ENCODE measurements at places on chromosomes 1 and 21.

- peak; percentile 86 for DNase-seq
- H3K4me1 ChIP-seq: peaks cover 29% of the 10 kb centered on the region
- H3K27ac ChIP-seq: peak overlapping the region; percentile 100
Observed at GRCh38 chr21:33543505-33544129, 779 bp downstream of the SON start.

DNA sequence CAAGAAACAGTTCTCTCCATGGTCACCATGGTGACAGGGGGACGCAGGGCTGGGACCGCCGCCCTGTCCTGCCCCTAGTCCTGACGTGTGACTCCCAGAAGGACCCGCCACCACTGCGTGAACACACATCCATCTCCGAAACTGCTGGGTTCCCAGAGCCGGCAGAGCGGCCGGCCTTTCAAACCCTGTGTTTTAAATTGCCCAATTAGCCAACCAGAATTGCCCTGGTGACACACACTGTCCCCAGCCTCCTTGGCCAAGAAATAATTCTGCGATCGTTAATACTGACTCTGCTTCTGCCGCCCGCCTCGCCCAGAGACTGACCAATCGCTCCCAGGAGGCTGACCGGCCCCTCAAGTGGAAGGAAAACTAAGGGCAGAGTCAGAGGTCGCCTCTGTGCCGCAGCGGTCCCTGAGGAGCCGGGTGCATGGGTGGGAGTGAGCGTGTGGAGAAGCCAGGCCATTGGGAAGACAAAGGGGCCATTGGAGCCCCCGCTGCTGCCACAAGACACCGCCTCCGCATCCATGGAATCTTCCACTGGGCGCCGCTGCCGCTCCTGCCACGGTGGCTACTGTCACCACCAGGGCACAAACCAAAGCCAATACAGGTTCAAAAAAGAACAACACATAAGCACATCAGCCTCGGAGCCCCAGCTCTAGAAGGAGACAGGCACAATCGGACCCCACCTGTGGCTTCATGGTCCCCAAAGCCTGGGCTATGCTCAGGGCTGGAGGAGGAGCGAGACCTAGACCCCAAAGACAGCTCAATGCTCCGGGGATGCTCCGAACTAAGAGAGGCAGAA, 273.2 kb downstream of the NPHP4 start:
- H3K4me1 ChIP-seq: no peaks in the 10 kb centered on the region
- H3K4me3 ChIP-seq: no peak overlapping the region
- DNase-seq: no peak
- no peaks in the 10 kb centered on the region for H3K36me3 ChIP-seq
- H3K27me3 ChIP-seq: peaks cover 9% of the 10 kb centered on the region
- no peak overlapping the region for H3K27ac ChIP-seq

GRCh38 chr21:46626536-46626935, 8.9 kb upstream of the PRMT2 start:
- no peaks in the 10 kb centered on the region for H3K36me3 ChIP-seq
- peak overlapping the region; percentile 63 for H3K27ac ChIP-seq
- no peaks in the 10 kb centered on the region for H3K27me3 ChIP-seq
- peak; percentile 32 for DNase-seq
- no peak overlapping the region for H3K4me3 ChIP-seq

GRCh38 chr1:54046671-54047383, 6.2 kb downstream of the TMEM59 start:
- no peak overlapping the region for H3K27ac ChIP-seq
- H3K4me3 ChIP-seq: no peak overlapping the region
- no peaks in the 10 kb centered on the region for H3K27me3 ChIP-seq
- DNase-seq: no peak
- peaks cover 20% of the 10 kb centered on the region for H3K36me3 ChIP-seq

DNA sequence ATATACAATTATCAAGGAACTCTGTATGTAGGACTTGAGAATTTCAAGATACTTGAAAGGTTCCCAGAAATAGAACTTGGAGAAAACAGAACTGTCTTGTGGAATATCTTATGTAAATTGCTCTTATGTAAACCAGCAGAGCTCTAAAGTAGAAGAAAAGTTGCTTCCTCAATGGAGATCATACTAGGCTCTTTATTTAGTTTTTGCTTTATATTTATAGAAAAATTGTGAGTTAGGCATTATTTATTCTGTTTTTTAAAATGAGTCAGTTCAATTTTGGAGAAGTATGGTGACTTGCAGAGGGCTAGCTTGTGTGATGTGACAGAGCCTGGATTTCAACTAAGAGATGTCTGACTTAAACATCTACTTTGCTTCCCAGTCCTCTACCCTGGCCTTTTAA, 40.4 kb downstream of the ATP6V1G3 start:
- H3K36me3 ChIP-seq: peaks cover 13% of the 10 kb centered on the region
- H3K4me1 ChIP-seq: peaks cover 16% of the 10 kb centered on the region
- H3K27me3 ChIP-seq: no peaks in the 10 kb centered on the region
- H3K27ac ChIP-seq: no peak overlapping the region
- DNase-seq: no peak

DNA sequence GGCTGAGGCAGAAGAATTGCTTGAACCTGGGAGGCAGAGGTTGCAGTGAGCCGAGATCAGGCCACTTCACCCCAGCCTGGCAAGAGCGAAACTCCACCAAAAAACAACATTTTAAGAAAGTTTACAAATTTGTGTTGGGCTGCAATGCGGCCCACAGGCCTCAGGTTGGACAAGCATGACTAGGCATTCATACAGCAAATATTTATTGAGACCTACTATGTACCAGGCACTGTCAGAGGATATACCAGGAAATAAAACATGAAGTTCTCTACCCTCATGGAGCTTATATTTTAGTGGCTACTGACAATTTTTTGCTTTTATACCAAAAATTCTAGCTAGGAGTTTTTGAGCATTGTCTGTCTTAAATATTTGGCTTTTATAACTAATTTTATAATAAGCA, 23.7 kb downstream of the GNB1 start:
- H3K4me3 ChIP-seq: no peak overlapping the region
- no peak for DNase-seq

GRCh38 chr1:58618303-58618702, 41.3 kb upstream of the TACSTD2 start:
- no peak overlapping the region for H3K27ac ChIP-seq
- H3K4me3 ChIP-seq: no peak overlapping the region
- peaks cover 14% of the 10 kb centered on the region for H3K27me3 ChIP-seq
- H3K36me3 ChIP-seq: no peaks in the 10 kb centered on the region

DNA sequence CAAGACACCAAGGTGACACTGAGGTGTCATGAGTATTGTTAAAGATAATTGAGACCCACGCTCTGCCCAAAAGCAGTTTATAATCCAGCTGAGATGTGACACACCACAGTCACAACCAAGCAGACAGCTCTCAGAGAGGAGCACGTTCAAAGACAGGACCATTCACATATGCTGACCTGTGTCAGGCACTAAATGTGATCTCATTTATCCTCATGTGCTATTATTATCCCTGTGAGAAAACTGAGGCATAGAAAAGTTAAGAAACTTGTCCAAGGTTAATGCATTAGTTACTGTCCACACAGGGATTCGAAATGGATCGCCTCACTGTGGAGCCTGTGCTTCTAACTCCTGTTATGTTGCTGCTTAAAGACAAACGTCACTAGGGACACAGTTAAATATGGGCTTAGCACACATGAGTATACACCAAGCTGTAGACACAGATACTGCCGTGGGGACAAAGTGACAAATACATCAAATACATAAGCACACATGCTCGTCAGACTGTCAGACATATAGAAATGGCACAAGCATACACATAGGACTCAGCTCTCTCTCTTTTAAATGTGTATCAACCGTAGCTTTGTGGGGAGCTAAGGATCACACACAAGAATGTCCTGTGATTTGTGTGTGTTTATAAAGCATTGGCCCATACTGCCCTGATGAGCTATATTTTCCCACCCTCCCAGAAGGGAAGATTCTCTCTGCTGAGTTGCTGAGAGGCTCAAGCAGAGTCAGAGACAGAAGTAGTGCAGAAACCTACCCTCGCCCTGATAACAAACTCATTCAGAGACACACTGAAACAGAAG, 3.5 kb upstream of the IGSF8 start:
- no peaks in the 10 kb centered on the region for H3K36me3 ChIP-seq
- H3K4me1 ChIP-seq: peaks cover 25% of the 10 kb centered on the region
- H3K27ac ChIP-seq: peak overlapping the region; percentile 9

- H3K4me3 ChIP-seq: no peak overlapping the region
- peak; percentile 37 for DNase-seq
- H3K27ac ChIP-seq: no peak overlapping the region
Observed at GRCh38 chr1:108570128-108570527, 10.2 kb downstream of the EEIG2 start.

DNA sequence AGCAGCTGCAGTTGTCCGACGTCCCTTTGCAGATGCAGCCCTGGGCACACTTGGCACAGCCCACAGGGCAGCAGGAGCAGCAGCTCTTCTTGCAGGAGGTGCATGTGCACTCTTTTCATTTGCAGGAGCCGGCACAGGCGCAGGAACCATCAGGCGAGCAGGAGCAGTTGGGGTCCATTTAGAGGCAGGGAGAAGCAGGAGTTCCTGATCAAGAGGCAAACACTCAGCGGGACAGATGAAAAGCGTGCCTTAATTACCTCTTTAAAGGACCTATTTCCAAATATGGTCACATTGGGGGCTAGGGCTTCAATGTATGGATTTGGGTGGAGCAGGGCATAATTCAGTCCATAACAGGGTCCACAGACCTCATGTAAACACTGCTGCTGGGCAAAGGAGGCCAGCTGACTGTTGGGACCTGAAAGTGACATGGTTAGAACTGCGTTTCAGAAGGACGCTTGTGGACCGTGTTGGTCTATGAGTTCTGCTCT, 4.3 kb upstream of the CPLANE2 start:
- no peak for DNase-seq
- H3K4me3 ChIP-seq: no peak overlapping the region
- no peak overlapping the region for H3K27ac ChIP-seq

GRCh38 chr1:89669441-89669840, 36.5 kb downstream of the LRRC8C start:
- DNase-seq: no peak
- H3K4me3 ChIP-seq: no peak overlapping the region
- H3K36me3 ChIP-seq: peaks cover 16% of the 10 kb centered on the region
- H3K4me1 ChIP-seq: peaks cover 93% of the 10 kb centered on the region

DNA sequence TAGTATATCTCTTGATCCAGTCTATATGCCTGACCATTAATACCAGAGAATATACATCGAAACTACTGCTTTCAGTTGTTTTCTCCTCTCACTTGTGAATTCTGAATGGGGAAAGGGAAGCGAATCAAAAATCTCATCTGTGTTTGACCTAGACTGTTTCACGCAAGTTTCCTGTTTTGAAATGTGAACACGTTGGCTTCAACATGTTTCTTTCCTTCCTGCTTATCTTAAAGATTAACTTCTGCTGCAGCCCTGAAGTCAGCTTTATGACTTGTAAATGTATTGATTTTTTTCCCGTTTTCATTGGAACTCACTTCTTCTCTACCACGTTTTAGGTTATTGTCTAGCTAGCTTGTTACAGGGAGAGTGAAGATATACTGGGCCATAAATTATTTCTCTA, 49.9 kb downstream of the SNX27 start:
- DNase-seq: no peak
- H3K27ac ChIP-seq: peak overlapping the region; percentile 4
- H3K4me3 ChIP-seq: no peak overlapping the region
- H3K27me3 ChIP-seq: no peaks in the 10 kb centered on the region
- peaks cover 25% of the 10 kb centered on the region for H3K36me3 ChIP-seq

DNA sequence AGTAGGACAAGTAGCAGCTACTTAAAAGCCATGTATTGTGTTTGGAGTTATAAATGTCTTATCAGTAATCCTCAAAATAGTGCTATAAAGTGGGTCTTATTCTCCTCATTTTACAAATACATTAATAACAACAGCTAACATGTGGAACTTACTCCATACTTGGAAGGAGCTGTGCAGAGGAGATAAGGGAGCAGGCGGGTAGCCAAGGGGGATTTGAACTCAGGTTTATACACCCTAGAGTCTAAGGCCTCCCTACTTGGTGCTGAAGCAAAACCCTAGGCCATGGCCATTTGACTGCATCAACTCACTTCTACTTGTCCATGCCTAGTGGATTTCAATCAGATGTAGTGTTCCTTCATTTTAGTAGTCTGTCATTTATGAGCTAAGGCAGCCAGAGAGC, 72.1 kb downstream of the LMO4 start:
- peaks cover 4% of the 10 kb centered on the region for H3K27me3 ChIP-seq
- no peak overlapping the region for H3K27ac ChIP-seq
- peaks cover 20% of the 10 kb centered on the region for H3K4me1 ChIP-seq
- no peaks in the 10 kb centered on the region for H3K36me3 ChIP-seq

DNA sequence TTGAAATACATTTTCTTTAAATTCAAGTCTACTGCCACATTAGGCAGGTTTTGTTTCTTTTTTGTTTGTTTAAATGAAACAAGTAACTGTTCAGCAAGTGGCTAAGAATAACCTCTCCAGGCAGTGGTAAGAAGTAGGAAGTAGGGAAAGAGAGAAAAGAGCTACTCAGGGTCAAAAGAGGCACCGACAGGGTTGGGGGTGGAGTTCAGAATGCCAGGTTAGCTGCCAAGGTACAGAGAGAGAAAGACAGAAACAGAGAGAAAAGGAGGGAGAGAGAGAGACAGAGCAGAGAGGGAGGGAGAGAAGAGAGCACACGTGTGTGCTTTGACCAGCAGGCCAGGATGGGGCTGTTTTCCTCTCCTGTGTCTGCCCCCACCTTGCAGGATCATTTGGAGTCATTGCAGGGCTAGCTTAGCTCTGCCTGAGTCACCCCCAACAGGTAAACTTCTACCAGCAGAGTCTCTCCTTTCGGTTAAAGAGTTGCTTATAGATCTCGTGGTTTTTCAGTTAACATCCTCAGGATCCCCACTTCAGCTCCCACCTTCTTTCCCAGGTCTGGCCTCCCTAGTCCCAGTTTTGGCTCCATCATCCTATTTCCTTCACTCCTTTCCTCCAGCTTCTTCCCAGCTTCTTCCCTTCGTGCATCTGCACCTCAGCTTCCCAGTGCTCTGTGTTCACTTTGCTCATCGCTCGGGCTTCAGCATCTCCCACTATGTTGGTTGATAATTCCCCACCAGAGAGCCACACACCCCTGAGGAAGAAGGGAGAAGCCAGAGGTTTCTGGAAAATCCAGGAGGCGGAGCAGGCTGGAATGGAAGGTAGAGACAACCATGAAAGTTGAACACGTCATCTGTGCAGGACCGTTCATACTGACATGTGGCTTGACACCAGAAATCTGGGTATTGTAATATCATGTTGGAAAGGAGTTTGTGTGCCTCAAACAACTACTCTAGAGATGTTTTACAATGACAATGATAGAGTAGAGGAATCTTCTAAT, 21.8 kb upstream of the RAB4A start:
- no peaks in the 10 kb centered on the region for H3K36me3 ChIP-seq
- no peaks in the 10 kb centered on the region for H3K27me3 ChIP-seq
- H3K4me1 ChIP-seq: peaks cover 39% of the 10 kb centered on the region
- no peak for DNase-seq

GRCh38 chr1:108556066-108556465, 3.8 kb upstream of the EEIG2 start:
- H3K27me3 ChIP-seq: peaks cover 4% of the 10 kb centered on the region
- peaks cover 17% of the 10 kb centered on the region for H3K4me1 ChIP-seq
- no peak overlapping the region for H3K27ac ChIP-seq
- H3K36me3 ChIP-seq: no peaks in the 10 kb centered on the region
